CD8-positive, alpha-beta memory T cell (primary cell): ENCODE measurements at places on chromosomes 6 and 20. TPM values are rescaled to one million over a fixed set of nuclear protein-coding genes. Genes with fewer than 3 reads are reported as not detected.

The SAMHD1 gene
- total RNA-seq: 53.6 TPM

The JARID2 gene
- total RNA-seq: 25.5 TPM

The PRICKLE4 gene
- not detected for total RNA-seq

The SLC22A2 gene
- total RNA-seq: not detected

The PLCB1 gene
- 9.9 TPM for total RNA-seq

The IMPG1 gene
- total RNA-seq: not detected

The IP6K3 gene
- total RNA-seq: not detected

The LY86 gene
- total RNA-seq: 0.31 TPM

The CAGE1 gene
- total RNA-seq: not detected

The DUSP15 gene
- total RNA-seq: not detected
